Central memory CD8-positive, alpha-beta T cell (primary cell): ENCODE measurements at places on chromosomes 1 and 21.

DNA sequence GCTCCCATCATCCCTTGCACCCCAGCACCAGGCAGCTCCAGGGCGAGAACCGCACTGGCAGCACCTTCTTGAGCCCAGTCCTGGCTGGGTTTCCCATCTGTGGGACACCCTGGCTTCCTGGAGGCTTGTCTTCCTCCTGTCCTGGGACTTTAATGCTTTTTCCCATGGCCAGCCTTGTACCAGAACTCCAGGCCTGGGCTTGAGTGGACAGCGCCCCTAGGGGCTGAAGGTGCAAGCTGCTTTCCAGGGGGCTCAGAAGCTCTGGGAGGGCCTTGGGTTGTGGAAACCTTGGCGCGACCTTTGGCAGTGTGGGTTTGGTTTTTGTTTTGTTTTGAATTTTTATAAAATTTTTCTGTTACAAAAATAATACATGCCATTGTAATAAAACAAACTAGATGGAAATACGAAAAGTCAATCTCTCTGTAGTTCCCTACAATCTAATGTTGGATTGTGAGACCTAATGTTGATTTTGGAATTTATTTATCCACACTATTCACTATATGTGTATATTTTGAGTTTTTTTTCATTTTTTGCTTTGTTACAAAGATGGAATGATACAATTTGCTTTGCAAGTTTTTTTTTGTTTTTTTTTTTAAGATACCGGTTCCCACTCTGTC lies 33.8 kb upstream of the RPL11 start:
- DNase-seq = no peak

- DNase-seq = no peak
These were observed 13.9 kb upstream of the BTG2 start for GRCh38 chr1:203291201-203292096.

- no peak for DNase-seq
These were observed 7.5 kb upstream of the GPR153 start for GRCh38 chr1:6268415-6268814.

- no peak for DNase-seq
These were observed 698 bp upstream of the NTMT2 start for GRCh38 chr1:170145061-170145460.

- DNase-seq = no peak
These were observed 248.6 kb downstream of the GREM2 start for GRCh38 chr1:240363315-240363714.

DNA sequence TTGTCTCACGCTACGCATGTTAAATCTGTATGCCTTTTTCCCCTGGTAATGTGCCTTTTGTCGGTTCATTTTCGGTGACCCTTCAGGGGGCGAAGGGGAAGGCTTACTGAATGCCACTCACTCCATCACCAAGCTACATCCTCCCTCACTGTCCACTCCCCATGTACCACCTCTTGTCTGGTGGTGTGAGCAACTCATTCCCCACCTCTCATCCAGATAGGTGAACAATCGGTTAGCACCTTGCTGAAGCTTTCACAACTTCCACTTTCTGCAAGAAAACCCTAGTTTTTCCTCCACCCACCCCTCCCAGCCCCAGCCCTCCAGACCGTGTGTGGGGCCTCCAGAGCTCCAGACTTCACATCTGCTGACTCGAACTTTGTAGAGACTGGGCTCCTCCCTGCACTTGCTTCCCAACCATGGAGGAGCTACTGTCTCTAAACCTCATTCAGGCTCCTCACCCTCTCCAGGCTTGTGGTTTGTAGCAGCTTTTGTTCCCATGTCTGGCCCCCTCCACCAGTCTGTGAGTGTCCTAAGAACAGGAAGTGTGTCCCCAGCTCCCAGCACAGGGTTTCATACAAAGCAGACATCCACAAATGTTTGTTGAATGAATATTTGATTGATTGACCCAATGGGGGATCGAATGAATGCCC lies 48.4 kb upstream of the RUNX3 start:
- DNase-seq = no peak

GRCh38 chr1:44860331-44860730 lies 17.3 kb upstream of the PTCH2 start:
- no peak for DNase-seq

- no peak for DNase-seq
These were observed 12.6 kb downstream of the AGTRAP start for GRCh38 chr1:11748294-11749202.

- DNase-seq = no peak
These were observed 32.2 kb upstream of the RPTN start for GRCh38 chr1:152191260-152191659.

DNA sequence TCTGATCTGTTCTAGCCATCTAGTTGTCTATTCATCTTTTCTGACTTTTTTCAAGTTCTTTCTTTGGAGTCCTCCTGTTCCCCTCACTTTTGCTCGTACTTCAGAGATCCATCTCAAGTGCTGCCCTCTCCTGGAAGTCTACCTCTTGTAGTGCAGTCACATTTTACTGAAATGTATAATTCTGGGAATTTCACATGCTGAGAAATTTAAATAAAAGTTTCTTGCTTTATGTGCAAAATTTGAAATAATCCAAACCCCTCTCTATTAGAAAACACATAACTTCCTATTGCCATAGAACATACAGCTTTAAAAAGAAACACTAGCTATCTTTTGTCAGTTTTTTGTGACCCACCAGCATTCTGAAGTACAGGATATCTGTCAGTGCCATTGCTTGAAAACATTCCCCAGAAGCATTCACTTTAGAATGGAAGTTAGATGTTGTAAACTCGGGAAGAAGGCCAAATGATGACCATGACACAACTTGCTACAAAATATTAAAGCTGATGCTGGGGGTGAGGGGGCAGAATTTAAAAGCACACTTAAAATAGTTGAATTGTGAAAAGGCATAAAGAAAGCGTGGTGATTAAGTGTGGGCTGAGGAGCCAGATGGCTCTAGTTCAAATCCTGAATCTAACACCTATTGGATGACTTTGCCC lies 22.0 kb downstream of the RLF start:
- no peak for DNase-seq

- no peak for DNase-seq
These were observed 1.6 kb upstream of the ARTN start for GRCh38 chr1:43931711-43932660.

GRCh38 chr1:94660994-94661393 lies 119.4 kb upstream of the F3 start:
- DNase-seq = no peak

DNA sequence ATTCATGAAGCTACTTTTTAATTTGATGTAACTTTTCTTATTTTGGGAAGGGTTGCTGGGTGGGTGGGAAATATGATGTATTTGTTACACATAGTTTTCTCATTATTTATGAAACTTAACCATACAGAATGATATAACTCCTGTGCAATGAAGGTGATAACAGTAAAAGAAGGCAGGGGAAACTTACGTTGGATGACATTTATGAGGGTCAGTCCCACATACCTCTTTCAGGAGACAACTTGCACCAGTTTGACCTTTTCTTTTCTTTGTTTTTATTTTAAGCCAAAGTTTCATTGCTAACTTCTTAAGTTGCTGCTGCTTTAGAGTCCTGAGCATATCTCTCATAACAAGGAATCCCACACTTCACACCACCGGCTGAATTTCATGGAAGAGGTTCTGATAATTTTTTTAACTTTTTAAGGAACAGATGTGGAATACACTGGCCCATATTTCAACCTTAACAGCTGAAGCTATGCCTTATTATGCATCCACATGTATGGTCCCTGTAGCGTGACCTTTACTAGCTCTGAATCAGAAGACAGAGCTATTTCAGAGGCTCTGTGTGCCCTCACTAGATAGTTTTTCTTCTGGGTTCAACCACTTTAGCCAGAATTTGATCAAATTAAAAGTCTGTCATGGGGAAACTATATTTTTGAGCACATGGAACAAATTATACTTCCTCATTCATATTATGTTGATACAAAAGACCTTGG lies 28.0 kb upstream of the KIAA1614 start:
- no peak for DNase-seq

DNA sequence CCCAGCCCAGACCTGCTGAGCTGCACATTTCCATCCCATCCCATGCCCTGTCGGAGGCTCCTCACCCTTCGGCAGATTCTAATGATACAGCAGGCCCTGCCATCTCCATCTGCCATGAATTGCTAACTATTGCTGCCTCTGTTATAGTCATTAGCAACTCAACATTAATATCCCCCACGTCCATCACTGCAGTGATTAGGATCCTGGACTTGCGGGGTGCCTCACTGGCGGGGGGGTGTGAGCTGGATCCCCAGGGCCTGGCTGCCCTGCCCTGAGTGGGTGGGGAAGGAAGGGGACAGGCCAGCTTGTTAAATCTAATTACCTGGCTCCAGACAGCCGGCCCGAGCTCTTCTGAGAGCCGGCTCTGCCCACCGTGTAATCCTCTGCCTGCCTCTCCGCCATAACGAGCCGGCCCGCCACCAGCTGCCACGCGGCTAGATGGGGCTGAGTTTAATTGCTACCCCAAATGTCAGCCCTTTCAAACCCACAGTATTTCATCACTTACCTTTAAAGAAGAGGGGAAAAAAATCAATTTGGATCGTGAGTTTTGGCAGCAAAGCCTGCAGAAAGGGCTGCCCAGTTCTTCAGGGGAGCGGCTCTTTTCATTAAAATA lies 227.3 kb upstream of the CSF3R start:
- no peak for DNase-seq

DNA sequence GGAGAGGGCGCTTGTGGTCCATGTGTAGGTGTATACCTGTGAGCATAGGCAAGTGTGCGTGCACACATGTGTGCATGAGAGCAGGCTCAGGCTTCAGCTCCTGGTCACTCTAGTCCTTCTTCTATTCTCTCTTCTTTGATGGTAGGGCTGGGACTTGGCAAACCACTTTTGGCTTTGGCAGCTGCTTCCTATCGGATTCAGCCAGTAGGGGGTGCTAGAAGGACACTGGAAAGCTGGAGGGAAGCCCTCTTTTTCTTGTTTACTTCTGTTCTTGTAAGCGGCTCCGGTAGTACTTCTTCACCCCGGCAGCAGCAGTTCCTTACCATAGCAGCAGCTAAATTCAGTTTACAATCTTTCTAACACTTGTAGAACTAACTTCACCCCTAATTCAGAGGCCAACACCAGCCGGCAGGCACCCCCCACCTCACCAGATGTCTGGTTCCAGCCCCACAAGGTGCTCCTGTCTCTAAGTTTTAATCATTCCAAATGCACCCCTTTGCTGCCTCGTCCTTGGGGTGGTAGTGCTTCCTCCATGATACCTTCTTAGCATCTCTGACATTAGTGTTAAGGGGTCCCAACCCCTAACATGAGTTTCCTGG lies 25.1 kb downstream of the NENF start:
- peak; percentile 32 for DNase-seq

DNA sequence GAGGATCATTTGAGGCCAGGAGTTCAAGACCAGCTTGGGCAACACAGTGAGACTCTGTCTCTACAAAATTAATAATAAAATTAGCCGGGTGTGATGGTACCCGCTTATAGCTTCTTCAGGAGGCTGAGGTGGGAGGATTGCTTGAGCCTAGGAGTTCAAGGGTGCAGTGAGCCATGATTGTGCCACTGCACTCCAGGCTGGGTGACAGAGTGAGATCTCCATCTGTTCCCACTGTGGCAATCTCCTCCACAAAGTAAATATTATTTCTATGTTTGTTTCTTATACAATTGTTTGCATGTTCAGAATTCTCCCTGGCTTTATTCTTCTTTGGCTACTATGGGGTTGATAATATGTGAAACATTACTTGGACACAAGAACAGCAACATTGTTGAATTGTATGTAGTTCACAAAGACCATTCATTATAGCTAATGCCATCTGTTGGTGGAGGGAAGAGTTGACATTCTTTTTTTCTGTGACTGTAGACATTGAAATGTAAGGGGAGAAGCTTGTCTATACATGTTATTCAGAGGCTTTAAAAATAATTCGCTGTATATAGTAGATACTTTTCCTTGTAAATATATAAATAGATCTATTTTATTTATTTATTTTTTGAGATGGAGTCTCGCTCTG lies 47.8 kb upstream of the SRSF10 start:
- no peak for DNase-seq

DNA sequence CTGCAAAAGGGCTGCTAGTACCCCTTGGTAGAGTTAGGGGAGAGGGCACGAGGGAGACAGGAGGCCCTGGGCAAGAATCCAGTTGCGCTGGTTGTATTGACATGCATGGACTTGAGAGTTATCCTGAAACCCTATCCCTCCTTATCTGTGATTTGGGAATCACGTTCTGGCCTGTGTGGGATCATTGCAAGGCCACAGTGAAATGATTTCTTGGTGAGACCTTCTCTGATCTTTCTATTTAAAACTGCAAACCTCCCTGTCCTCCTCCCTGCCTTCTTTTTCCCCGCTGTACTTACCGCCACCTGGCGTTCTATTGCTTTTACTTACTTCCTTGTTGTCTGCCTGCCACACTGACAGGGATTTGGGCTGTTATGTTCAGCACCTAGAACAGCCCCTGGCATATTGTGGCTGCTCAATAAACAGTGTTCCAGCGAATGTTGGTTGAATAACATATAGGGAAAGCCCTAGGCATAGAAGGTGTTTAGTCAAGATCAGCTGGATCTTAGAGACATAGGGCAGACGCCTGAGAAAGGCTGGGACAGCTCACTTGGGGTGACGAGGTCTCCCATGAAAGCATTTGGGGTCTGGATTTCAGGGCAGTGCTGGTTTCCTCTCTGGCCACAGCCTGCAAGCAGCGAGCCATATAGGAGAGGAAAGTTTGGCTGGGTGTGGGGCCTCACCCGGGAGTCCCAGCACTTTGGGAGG lies 25.6 kb downstream of the ALPL start:
- DNase-seq = no peak

- no peak for DNase-seq
These were observed 14.3 kb downstream of the TNN start for GRCh38 chr1:175081983-175082382.

DNA sequence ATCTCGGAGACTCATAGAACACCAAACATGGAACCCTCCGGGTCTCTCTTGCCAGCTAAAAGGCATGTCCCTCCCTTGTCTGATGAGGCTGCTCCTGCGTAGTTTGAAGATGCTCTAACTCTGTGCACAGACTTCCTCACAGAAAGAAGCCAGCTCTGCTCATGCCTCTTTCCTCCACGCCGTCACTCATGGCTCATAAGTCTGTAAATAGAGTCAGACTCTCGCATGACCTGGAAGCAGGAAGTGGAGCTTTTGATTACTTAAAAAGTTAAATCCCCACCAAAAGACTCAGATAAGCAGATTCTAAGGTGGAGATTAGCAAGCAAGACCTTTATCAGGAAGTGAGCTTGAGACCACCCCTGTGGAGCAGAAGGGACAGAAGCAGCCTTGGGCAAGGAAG lies 171.6 kb downstream of the TRIM33 start:
- DNase-seq = no peak

GRCh38 chr1:91768786-91769725 lies 116.9 kb downstream of the TGFBR3 start:
- no peak for DNase-seq

DNA sequence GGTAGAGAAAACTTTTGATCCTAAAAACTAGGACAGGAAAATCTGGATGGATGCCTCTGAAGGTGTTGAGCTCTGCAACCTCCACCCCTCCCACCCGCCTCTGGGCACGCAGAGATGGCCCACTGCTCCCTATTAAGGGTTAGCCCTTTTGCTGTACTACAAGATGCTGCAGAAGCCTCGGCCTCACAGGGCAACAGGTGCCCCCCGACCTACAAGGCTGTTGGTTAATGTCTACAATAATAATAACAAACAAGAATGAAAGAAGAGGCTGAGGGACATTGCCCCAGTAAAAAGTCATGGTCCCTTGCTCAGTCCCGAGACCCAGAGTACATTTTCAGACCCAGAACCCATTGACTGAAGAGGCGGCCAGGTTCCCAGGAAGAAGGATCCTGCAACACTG lies 7.5 kb upstream of the DESI2 start:
- DNase-seq = no peak
